ENCODE measurements at places on chromosomes 13 and 19.
A peak's percentile ranks its signal among the peaks of the same experiment; 100 is the strongest.

GRCh38 chr19:38264486-38265212 lies at the start of gene SPINT2:
TSS of gene SPINT2 (plus strand) at chr19:38264573. CDS start at chr19:38264893, 320 bp downstream.
- no peak for DNase-seq

GRCh38 chr19:3483226-3483628 lies at the start of gene SMIM44:
TSS of gene SMIM44 (minus strand) at chr19:3483441. CDS start at chr19:3483403, 38 bp downstream.
- DNase-seq: no peak

DNA sequence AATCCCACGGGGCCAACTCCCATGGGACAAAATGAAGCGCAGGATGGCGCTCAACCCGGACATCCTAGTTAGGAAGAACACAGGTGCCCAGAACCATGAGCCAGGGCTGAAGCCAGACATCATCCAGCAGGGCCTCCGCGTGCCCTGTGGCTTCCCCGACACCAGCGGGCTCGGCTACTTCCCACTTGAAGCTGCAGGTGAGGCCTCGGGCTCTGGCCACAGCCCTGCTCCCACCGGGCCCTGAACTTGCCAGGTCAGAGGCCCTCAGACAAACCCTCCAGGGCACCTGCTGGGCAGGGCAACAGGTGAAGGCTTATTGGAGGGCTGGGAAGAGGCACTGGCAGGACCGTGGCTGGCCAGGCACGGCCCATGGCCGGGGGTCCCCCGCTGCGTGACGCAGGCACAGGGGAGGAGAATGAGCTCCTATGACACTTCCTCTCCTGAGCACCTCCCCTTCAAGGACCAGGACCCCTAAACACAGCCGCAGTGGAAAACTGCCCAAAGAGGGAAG lies 117.7 kb downstream of the STK24 start:
- no peak for DNase-seq

GRCh38 chr13:102915393-102915930 lies 69.6 kb downstream of the ERCC5 start:
- no peak for DNase-seq

GRCh38 chr13:91017031-91017668 lies 330.3 kb upstream of the MIR17HG start:
- DNase-seq: peak; percentile 55

DNA sequence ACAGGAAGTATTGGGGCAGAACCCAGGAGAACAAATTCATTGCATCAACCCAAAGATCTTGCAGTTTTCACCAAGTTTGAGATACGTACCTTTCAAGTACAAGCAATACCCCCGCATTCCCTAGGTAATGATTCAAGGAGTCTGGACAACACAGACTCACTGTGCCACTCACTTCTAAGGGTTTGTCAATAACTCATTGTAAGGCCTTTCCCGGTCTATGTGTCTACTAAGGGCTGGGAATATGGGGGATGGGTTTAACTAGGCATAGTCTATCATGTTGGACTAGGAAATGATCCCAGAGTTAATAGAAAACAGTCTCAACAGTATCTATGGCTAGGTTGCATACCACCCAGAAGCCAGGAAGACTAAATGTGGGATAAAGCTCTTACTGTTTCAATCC lies 8.3 kb upstream of the ITM2B start:
- DNase-seq: no peak

Data from activated CD4-positive, alpha-beta T cell treated with anti-CD3 and anti-CD28 coated beads, Interleukin-2, Interleukin-6, amounts not matched to agents 100 ng/mL and 50 ng/mL, durations not matched to agents 16 hours and 8 hours (primary cell).